ENCODE measurements at places on chromosomes 3 and 15. TPM values are rescaled to one million over a fixed set of nuclear protein-coding genes. Genes with fewer than 3 reads are reported as not detected.

CTXN2 gene
- total RNA-seq: not detected

TGM5 gene
- 0.21 TPM for total RNA-seq

OR5K2 gene
- not detected for total RNA-seq

PDZRN3 gene
- 5.2 TPM for total RNA-seq

LRRIQ4 gene
- not detected for total RNA-seq

DNA sequence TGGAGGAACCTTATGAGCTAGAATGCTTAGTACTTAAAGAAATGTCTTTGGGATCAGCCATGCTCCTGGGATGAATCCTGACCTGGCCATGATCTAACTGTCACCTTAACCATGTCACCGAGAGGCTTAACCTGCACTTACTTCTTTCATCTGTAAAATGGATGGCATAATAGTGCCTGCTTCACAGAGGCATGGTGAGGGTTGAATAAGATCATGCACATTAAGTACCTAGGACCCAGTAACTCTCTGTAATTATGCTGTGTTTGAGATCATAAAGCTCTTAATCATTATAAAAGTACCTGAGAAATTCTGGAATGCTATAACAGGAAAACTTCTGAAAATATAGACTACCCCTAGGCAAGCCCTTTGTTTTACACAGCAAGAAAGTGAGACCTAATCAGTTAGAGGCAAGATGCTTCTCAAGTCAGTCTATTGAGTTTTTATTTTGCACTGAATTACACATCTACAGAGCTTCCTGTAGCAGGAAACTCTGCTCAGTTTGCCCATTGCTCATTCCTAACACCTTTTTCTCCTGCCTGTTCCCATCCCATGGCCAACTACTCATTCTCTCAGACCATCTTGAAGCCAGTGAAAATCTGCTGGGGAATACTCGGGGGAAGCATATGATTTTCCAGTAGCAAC, 1015.5 kb upstream of the CFAP20DC start:
- DNase-seq: no peak

DNA sequence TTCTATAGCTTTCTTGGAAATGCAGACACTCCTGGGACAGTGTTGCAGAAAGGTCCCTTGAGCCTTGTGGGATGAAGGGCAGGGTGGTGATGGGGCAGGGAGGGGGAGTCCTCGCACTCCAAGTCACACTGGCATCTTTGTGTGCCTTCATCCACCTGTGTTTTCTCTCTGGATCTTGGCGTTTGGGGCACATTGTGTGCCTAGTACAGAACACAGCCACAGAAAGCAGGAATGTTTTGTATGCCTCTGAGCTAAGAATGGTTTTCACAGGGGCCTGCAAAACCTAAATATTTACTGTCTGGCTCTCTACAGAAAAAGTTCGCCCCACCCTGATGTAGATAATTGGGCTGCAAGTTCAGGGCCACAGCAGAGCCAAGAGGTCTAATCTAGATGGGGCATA, 5.7 kb downstream of the MYZAP start:
- DNase-seq: no peak

- no peak for DNase-seq
Measured at GRCh38 chr15:72398648-72399047, 543 bp downstream of the TMEM202 start.

DNA sequence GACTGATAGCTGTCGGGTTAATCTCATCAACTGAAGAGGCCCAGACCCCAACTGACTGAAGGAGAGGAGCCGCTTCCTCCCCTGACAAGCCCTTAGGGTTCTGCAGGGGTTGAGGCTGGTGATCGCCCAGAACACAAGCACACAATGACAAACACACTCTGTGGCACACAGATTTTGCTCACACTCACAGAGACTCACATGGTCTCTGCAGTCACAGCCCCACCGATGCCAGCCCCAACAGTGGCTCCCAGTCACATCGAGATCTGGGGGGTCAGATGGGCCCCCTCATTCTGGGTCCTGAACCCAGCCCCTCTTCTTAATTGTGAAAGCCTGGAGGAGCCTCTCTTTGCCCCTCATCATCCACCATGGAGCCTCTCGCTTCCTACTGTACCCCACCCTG, 16.7 kb downstream of the PTH1R start:
- DNase-seq: no peak

DNA sequence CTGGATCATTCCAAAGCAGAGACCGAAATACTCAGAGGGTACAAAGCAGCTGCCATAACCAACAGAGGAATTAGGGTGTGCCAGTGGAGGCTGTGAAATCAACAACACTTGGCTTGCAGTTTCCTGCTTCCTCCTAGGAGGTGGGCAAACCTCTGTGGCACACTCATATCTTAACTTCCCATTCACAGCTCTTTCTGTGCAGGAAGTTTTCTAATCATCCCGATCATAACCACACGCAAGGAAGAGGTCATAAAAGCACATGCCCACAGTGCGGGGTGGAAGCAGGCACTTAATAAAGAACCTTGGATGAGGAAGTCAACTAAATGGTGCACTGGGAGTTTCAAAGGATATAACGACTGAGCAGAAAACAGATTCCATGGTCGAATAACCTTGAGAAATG, 5.1 kb downstream of the SCAMP2 start:
- no peak for DNase-seq

DNA sequence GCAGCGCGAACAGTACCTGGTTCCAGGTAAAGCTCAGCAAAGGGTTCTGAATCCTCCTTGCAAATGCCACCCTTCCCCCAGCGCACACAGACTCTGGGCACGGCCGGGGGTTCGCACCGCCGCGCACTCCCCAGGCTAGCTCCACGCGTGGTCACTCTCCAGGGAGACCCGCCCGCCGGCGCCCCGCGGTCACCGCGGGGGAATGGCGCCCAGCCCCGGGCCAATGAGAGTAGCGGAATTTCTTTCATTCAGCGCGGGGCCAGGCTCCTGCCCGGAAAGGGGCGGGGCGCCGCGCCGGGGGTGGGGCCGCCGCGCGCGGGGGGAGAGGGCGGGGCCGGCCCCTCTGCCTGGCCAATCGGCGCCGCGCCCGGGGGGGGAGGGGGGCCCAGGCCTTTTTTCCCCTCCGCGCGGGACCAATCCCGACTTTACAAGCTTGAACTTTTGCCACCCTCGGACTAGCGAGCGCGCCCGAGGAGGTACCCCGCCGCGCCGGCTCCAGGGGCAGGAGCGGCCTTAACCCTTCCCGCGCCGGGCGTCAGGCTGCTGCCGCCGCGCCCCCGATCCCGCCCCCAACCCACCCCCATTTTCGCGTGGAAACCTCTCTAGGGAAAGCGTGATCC, 1.1 kb upstream of the SMAD6 start:
- DNase-seq: peak; percentile 94

DNA sequence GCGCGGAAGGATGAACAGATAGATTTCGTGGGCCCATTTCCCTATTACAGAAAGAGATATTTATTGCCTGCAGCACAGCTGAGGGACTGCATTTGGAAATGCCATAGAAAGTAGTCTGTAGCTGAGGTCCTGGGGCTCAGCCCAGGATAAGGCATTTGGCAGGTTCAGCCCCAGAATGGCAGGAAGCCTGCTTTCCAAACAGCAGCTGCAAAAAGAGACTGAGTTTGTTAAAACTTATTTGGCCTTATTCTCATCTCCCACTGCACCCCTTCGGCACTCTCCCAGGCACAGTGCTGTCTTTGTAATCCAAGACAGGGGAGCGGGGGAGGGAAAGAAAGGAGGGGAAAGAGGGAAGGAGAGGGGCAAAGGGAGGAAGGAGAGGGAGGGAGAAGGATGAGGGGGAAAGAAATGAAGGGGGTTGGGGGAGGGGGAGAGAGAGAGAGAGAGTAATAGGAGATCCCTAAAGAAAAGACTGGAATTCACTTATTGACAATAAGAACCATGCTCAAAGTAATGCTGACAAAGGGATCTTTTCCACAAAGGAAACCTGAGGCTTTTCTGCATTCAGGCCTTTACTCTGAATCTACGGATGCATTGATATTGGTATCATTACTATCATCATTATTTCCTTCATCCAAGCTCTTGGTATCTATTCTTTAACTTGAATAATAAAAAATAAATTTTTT, 94.0 kb upstream of the LRRN1 start:
- DNase-seq: no peak

GRCh38 chr3:71066356-71066755, 517.2 kb downstream of the FOXP1 start:
- DNase-seq: no peak

GRCh38 chr3:197394464-197395321, 96.3 kb upstream of the DLG1 start:
- no peak for DNase-seq

All from SK-MEL-5 (cell line).